Muscle of arm (tissue), 14 donors: ENCODE measurements at places on chromosomes 6 and 20.

GRCh38 chr20:34096699-34097444 is 15.2 kb downstream of the EIF2S2 start:
- DNase-seq, result no peak

DNA sequence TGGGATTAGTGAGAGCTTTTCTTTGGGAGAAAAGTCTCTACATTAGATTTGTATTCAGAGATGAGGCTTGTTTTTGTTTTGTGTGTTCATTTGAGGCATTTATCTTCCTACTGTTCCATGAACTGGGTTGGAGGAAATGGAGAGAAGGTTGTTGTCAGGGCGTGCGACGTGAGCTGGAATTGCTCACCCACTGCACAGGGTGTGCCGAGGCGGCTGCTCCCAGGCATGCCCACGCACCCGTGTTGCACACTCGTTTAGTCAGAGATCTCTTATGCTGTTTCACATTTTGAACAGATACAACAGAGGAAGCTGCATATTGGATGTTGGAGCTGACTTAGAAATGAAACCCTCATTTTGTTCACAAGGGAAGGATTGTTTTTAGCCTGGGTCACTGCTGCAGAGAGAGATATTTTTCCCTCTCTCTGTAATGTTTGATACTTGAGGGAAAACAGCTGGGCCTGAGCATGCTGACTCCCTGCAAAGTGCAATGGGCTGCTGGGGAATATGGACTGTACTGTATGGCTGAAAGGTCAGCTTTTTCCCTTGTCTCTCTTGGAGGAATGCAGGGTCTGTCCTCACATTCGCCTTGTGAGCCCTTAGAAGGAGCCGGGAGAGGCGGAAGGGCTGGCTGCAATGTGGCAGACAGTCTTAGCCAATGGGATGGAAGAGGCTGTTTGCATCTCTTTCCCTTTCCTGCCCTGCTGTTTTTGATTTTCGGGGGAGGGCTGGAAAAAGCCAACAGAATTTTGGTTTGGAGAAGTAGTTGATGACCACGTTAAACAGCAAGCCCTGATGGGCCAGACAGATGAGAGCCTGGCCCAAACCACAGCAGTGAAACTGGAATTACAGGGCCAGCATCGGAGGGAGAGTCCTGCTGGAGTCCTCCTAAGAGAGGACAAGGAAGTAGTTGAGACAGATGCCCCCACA is 170.8 kb downstream of the SASH1 start:
- peak; percentile 90 for DNase-seq

- peak; percentile 86 for DNase-seq
These were observed 170.2 kb downstream of the PREX1 start for GRCh38 chr20:48657426-48658197.

GRCh38 chr6:170448751-170449630 is 104.1 kb downstream of the PSMB1 start:
- DNase-seq, result no peak

- DNase-seq, result no peak
These were observed 202.0 kb downstream of the ZFAND3 start for GRCh38 chr6:38021571-38021970.

DNA sequence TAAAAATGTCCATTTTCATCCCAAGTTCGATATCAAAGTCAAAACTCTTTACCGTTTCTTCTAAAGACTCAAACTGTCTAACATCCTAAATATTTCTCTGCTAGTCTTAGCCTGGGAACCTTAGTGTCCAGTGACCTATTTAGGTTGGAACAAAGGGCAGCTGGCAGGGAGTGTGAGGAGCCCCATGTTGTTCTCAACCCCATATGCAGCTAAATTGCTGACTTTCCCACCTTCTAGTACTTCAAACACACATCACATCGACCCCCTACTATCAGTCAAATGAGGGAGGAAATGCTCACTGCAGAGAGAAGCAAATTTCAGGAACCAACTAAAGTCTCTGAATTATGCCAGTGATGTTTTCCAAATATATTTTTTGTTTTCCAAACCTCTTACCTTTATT is 192.6 kb upstream of the RAB32 start:
- no peak for DNase-seq

DNA sequence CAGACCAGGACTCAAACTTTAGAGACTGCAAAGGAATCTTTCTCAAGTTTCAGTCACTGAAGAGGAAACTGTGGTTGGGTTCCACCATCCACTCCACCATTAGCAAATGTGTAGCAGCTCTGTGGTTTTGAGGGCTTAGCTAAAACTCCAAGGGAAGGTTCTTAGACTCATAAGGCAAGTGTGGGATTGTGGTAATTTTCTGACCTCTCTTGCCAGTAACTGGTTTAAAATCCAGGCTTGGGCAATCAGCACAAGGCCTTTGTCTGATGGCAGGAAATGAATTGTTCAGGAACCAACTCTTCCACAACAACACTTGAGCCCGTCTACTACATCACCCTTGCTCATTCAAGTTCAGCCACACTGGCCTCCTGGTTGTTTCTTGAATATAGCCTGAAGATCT is 68.6 kb upstream of the FBXL4 start:
- no peak for DNase-seq
